ENCODE measurements at places on chromosomes 4 and X. TPM values are rescaled to one million over a fixed set of nuclear protein-coding genes. Genes with fewer than 3 reads are reported as not detected.
A peak's percentile ranks its signal among the peaks of the same experiment; 100 is the strongest.

Gene PNMA6F
- total RNA-seq = not detected

Gene NUDT10
- not detected for total RNA-seq

GRCh38 chr4:37780444-37781130 lies 45.9 kb upstream of the PGM2 start:
- H3K36me3 ChIP-seq = no peaks in the 10 kb centered on the region
- DNase-seq = no peak
- no peaks in the 10 kb centered on the region for H3K27me3 ChIP-seq
- H3K27ac ChIP-seq = no peak overlapping the region
- H3K4me1 ChIP-seq = no peaks in the 10 kb centered on the region
- H3K4me3 ChIP-seq = no peak overlapping the region

- peak overlapping the region; percentile 40 for H3K27ac ChIP-seq
- H3K4me1 ChIP-seq = no peaks in the 10 kb centered on the region
- H3K4me3 ChIP-seq = no peak overlapping the region
- H3K36me3 ChIP-seq = no peaks in the 10 kb centered on the region
Observed at GRCh38 chr4:123832173-123833026, 435.8 kb downstream of the SPRY1 start.

DNA sequence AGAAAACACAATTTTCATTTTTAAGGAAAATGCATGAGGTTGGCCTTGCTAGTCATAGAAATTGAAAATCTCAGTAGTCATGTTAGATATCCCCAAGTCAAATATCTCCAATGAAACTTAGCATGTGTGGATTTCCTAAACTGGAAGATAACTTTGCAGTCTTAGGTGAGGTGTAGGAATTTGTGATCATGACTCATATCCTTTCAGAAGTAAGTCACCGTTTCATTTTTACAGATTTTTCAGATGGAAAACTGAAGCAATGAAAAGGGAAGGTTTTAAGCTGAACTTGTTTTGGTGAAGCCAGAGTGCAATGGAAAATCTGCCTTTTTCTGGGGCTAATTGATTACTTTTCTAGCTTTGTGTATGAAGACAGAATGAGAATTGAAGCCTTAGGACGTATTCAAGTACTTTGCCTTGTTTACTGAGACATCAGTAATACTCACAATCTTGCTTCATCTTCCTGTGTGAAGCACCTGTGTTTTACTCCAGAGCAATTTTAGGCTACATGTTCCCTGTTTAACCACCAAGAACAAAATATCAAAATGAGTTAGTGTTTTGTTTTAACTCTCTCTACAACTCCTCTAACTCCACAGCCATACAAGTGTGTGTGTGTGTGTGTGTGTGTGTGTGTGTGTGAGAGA lies 1662.8 kb upstream of the ADGRL3 start:
- no peak overlapping the region for H3K4me3 ChIP-seq
- no peak for DNase-seq
- no peak overlapping the region for H3K27ac ChIP-seq

Gene CSAG2
- not detected for total RNA-seq

- DNase-seq = no peak
- no peaks in the 10 kb centered on the region for H3K36me3 ChIP-seq
- no peak overlapping the region for H3K4me3 ChIP-seq
- peaks cover 7% of the 10 kb centered on the region for H3K4me1 ChIP-seq
- no peak overlapping the region for H3K27ac ChIP-seq
- H3K27me3 ChIP-seq = no peaks in the 10 kb centered on the region
Observed at GRCh38 chr4:74770226-74770910, 24.0 kb downstream of the BTC start.

- H3K4me1 ChIP-seq = peaks cover 10% of the 10 kb centered on the region
- H3K27ac ChIP-seq = no peak overlapping the region
- H3K27me3 ChIP-seq = no peaks in the 10 kb centered on the region
- DNase-seq = peak; percentile 7
Observed at GRCh38 chr4:54781756-54782155, 124.0 kb downstream of the KIT start.

DNA sequence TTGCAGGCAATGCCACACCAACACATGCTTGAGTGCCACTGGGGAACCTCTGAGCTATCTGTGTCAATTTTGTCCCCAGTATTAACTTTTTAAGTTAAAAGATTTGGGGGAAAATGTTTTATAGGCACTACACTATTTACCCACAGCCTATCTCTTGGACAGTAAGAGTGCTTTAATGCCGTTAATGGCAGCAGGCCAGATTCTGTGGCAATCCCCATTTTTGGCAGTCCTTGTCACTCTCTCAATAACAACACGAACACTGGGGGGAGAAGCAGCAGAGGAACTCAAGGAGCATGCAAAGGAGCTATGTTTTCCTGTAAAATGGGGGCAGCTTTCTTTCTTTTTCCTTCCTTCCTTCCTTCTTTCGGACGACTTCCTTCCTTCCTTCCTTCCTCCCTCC lies 168.6 kb downstream of the NSUN7 start:
- H3K36me3 ChIP-seq = no peaks in the 10 kb centered on the region
- H3K4me3 ChIP-seq = no peak overlapping the region
- no peak overlapping the region for H3K27ac ChIP-seq
- H3K27me3 ChIP-seq = no peaks in the 10 kb centered on the region

Gene DEFB131A
- total RNA-seq = not detected

DNA sequence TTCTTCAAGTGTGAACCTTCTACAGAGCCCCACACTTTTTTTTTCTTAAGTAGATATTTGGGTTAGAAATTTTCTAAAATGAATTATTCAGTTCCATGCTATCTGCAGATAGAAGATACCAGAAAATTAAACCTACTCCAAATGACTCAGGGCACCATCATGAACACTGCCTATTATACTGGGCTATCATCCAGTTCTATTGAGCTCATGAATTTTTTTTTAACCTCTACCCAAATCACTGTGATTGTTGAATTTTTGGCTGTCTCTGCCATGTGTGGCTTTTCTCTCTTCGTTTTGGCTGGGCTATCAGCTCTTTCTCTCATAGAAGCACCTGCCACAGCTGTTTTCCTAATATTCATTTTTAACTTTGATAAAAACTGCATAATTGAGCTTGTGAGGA lies 31.0 kb upstream of the SLC34A2 start:
- H3K4me1 ChIP-seq = no peaks in the 10 kb centered on the region
- no peaks in the 10 kb centered on the region for H3K36me3 ChIP-seq

DNA sequence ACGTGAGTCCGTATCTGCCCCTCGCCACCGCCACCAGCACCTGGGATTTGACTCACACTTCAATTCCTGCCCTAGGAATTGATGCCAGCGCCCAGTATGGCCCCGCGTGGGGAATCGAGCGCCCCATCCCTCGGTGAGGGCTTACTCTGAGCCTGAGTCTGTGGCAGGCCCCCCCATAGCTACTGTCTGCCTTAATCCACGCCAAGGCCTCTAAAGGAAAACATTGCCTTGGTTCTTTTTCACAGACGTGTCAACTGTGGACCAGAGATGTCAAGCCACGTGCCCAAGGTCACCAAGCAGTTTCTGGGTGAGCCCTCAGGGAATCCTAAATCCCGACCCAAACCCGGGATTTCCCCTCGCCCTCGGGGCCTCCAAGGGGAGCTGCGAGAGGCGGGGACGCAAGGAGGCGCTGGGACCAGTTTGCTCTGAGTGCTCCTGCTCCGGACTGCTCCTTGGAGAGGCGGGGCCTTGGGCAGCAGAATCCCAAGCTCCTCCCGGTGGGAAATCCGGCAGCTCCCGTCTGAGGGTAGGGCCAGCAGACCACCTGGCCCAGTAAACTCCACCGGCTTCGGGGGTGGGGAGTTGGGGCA lies 12.9 kb downstream of the MSX1 start:
- no peak for DNase-seq
- peaks cover 1% of the 10 kb centered on the region for H3K4me1 ChIP-seq

DNA sequence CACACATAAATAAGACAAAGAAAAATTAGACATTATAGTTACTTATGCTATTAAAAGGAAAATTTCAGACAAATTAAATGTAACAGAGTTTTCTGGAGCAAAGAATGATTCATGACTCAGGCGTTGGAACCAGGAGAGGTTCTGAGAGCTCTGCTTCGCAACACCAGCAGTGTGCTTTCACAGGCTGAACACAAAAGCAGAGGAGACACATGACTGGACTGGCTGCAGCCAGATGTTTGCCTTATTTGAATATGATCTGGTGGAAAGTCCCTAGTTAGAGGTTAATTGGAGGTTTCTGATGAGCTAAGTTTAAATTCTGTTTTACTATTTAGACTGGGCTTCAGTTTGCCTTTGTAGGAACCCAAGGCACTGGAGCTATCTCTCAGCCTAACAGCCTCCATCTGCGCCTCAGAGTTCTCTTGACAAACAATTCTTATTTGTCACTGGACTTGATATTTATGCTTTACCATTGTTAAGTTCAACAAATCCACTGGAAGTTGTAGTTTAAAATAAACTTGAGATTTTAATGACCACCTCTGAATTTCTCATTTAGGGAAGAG lies 16.2 kb downstream of the BOD1L1 start:
- no peaks in the 10 kb centered on the region for H3K27me3 ChIP-seq
- DNase-seq = no peak
- no peak overlapping the region for H3K4me3 ChIP-seq

- H3K27me3 ChIP-seq = no peaks in the 10 kb centered on the region
- no peaks in the 10 kb centered on the region for H3K4me1 ChIP-seq
- DNase-seq = peak; percentile 12
- no peaks in the 10 kb centered on the region for H3K36me3 ChIP-seq
Observed at GRCh38 chrX:67555578-67556203, 11.9 kb downstream of the AR start.

Gene SOX3
- total RNA-seq = not detected

Gene FAM114A1
- total RNA-seq = 30.6 TPM

DNA sequence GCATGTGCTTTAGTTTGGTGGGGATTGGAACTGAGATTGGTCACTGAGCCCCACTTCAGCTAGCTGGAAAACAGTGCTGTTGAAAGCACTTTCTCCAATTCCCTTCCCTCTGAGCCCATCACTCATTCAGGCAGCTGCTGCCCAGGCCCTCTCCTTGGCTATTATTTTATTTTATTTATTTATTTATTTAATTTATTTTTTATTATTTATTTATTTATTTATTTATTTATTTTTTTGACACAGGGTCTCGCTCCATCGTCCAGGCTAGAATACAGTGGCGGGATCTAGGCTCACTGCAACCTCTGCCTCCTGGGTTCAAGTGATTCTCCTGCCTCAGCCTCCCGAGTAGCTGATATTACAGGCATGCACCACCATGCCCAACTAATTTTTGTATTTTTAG lies 51.8 kb upstream of the RBPJ start:
- no peaks in the 10 kb centered on the region for H3K4me1 ChIP-seq
- no peaks in the 10 kb centered on the region for H3K36me3 ChIP-seq
- H3K27me3 ChIP-seq = no peaks in the 10 kb centered on the region
- H3K4me3 ChIP-seq = no peak overlapping the region

Gene IL2RG
- 0.52 TPM for total RNA-seq

DNA sequence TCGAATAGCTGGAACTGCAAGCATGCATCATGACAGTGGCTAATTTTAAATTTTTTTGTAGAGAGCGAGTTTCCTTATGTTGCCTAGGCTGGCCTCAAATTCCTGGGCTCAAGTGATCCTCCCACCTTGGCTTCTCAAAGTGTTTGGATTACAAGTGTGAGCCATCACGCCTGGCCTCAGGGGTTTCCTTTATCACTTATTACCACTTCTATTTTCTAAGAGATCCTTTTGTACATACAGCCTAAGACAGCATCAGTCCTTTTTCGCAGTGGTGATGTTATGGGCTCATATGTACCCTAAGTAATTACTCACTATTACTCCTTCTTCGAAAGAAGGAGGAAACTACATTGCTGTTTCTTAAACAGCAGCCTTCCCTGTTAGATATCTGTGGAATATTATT lies 54.1 kb upstream of the CDKN2AIP start:
- H3K27me3 ChIP-seq = no peaks in the 10 kb centered on the region
- no peaks in the 10 kb centered on the region for H3K36me3 ChIP-seq
- no peak for DNase-seq

DNA sequence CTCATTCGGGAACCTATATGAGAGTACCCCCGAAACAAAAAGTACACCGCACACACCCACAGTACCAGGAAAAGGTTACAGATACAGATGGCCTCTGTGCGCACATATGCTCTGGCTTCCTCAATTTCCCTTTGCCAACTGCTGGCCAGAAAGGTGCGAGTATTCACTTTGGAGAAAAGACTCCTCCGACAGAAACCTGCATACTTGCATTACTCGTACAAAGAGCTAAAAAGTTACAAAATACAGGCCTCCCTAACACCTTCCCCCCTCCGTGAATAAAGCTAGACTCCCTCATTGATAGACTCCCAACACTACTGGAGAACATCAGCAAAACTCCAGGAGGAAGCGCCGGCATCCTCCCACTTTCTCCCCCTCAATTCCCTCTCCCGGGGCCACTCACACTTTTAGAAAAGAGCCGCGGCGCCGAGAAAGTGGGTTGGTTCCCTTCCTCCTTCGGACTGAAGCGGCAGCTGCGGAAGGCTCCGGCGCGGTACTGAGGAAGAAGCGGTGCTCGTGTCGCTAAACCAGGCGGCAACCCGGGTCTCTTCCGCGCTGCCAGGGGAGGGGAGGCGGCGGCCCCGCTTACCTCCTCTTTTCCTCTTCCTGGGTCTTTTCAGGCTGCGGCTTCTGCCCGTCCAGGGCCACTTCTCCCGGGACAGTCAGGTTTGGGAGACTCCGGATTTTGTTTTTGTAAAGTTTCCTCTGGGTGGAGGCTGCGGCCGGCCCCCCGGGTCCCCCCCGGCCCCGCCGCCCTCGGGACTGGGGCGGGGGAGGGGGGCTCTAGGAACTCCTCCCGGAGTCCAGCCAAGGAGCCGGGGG lies 1.1 kb downstream of the FBXW7 start:
- peaks cover 31% of the 10 kb centered on the region for H3K4me1 ChIP-seq

Gene PNMA5
- not detected for total RNA-seq

DNA sequence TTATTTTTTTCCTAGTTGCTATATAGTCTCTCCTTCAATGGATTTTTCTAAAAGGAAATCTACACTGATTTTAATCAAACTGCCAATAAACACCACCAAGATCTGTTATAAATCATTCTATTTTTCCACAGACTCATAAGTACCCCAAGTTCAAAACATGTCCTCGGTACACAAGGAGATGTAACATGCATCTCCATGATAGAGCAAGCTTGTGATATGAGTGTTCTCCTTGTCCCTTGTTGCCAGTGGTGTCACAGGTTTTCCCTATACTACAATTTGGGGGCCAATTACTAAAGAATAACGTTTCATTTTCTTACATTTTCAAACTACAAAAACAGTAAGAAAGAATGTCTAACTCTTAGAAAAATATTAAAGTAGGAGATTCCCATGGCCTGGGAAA lies 491 bp downstream of the ARHGEF6 start:
- H3K27me3 ChIP-seq = no peaks in the 10 kb centered on the region
- H3K4me1 ChIP-seq = peaks cover 4% of the 10 kb centered on the region
- H3K27ac ChIP-seq = peak overlapping the region; percentile 14
- H3K4me3 ChIP-seq = no peak overlapping the region
- H3K36me3 ChIP-seq = no peaks in the 10 kb centered on the region

DNA sequence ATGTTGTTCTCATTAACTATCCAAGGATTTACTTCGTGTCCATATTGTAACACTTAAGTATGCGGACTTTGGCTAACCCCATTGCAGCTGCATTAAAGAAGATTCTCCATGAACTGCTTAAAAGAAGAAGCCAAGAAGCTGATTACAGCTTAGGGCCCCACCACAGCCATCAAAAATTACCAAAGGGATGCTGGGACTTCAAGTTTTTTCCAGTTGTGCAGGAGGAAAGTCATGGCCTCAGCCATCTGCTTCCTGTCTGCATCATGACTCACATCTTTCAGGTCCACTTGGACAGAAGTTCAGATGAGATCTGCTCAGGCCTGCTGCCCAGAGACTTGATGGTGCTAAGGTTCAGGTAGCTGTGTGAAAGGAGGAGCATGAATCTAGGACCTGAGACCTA lies 38.8 kb upstream of the CAPN6 start:
- H3K27ac ChIP-seq = no peak overlapping the region
- H3K4me1 ChIP-seq = no peaks in the 10 kb centered on the region
- DNase-seq = no peak
- no peaks in the 10 kb centered on the region for H3K27me3 ChIP-seq
- H3K36me3 ChIP-seq = no peaks in the 10 kb centered on the region
- H3K4me3 ChIP-seq = no peak overlapping the region

GRCh38 chr4:170652571-170652970 lies 562.8 kb upstream of the AADAT start:
- no peaks in the 10 kb centered on the region for H3K27me3 ChIP-seq
- no peak overlapping the region for H3K4me3 ChIP-seq
- H3K4me1 ChIP-seq = no peaks in the 10 kb centered on the region
- no peak for DNase-seq

Data from body of pancreas (tissue), 4 donors.